ENCODE measurements at places on chromosomes 3 and 15.

DNA sequence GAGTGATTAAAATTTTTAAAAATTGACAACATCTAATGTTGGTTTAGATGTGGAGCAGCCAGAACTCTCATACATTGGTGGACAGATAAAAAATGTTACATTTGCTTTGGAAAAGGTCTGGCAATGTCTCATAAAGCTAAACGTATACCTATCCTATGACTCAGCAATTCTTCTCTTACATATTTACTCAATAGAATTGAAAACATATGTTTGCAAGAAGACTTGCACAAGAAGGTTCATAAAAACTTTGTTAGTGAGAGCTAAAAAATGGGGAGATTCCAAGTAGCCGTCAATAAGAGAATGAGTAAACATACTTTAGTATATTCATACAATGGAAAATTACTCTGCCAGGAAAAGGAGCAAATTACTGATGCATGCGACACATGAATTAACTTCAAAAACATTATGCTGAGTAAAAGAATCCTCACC is 30.0 kb downstream of the MASP1 start:
- H3K36me3 ChIP-seq, result no peaks in the 10 kb centered on the region
- H3K4me3 ChIP-seq, result no peak overlapping the region
- peaks cover 28% of the 10 kb centered on the region for H3K4me1 ChIP-seq

DNA sequence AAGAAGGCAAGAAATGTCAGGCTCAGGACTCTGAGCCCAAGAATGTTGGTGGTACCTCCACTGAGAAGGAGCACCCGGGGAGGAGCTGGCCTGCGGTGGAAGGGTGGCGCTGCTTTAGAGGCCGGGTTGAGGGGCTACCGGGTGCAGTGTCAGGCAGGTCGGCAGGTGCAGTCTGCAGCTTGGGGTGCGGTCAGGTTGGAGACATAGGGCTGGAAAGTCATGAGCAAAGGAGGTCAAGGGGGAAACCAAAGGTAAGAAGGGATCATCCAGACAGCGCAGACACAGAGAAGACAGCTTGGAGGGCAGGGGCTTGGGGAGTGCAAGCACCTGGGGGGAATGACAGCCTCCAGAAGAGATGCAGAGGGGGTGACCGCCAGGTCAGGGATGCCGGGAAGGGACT is 274.4 kb upstream of the LYSMD4 start:
- no peaks in the 10 kb centered on the region for H3K27me3 ChIP-seq
- DNase-seq, result no peak
- no peak overlapping the region for H3K4me3 ChIP-seq
- H3K27ac ChIP-seq, result no peak overlapping the region
- H3K4me1 ChIP-seq, result no peaks in the 10 kb centered on the region

- DNase-seq, result no peak
- no peaks in the 10 kb centered on the region for H3K4me1 ChIP-seq
- H3K27ac ChIP-seq, result no peak overlapping the region
- H3K27me3 ChIP-seq, result no peaks in the 10 kb centered on the region
- no peak overlapping the region for H3K4me3 ChIP-seq
Observed at GRCh38 chr15:101396484-101397261, 92.8 kb downstream of the PCSK6 start.

GRCh38 chr3:60575718-60576272 is 675.5 kb downstream of the FHIT start:
- DNase-seq, result no peak
- no peak overlapping the region for H3K4me3 ChIP-seq
- H3K36me3 ChIP-seq, result no peaks in the 10 kb centered on the region
- no peaks in the 10 kb centered on the region for H3K27me3 ChIP-seq

GRCh38 chr3:69385723-69386555 is at the start of gene FRMD4B:
Gene FRMD4B (minus strand): TSS chr3:69386088. CDS start chr3:69385989, 99 bp downstream.
- no peaks in the 10 kb centered on the region for H3K27me3 ChIP-seq
- H3K27ac ChIP-seq, result no peak within 1 kb of the TSS
- peaks cover 12% of the 10 kb centered on the region for H3K4me1 ChIP-seq
- H3K36me3 ChIP-seq, result no peaks in the 10 kb centered on the region

- H3K27ac ChIP-seq, result peak overlapping the region; percentile 72
- H3K4me3 ChIP-seq, result no peak overlapping the region
- no peaks in the 10 kb centered on the region for H3K27me3 ChIP-seq
Observed at GRCh38 chr15:85009435-85009834, 27.8 kb downstream of the PDE8A start.

- no peaks in the 10 kb centered on the region for H3K36me3 ChIP-seq
- H3K27ac ChIP-seq, result no peak overlapping the region
- no peak for DNase-seq
- H3K4me1 ChIP-seq, result no peaks in the 10 kb centered on the region
Observed at GRCh38 chr15:35925275-35926006, 379.5 kb upstream of the DPH6 start.

DNA sequence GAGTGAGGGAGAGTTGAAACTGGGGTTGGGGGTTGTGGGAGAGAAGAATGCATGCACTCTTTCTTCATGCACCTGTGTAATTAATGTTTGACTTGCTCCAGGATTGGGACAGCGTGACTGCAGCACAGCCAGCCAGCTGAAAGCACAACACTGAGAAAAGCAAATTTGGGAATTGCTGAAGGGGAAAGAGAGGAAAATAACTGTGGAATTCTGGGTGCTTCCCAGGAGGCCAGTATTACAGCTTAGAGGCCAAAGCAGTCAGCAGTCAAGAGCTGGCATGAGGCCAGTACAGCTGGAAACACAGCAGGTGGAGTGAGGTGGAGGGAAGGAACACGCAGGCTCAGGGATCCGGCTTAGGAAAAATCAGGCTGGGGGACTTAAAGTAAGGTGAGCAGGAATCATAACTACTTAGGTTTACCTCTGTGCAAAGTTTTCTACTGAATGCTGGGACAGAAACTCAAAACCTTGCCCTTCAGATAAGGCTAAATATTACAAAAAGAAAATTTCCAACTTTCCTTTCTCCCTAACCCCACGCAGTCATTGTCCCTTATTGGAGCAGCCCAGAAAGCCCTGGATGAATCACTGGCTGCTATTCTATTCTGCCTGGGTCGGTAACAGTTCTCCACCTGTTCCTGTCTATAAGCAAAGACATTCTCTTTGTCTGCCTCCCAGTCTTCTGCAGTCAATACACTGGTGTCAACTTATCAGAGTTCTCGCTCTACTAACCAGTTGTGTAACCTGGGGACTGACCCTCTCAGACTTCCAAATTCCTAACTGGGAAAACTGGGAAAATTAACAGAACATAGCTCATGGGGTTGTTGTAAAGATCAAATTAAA is 167.2 kb downstream of the MAGI1 start:
- DNase-seq, result peak; percentile 72
- no peaks in the 10 kb centered on the region for H3K36me3 ChIP-seq
- peak overlapping the region; percentile 73 for H3K27ac ChIP-seq
- no peak overlapping the region for H3K4me3 ChIP-seq
- no peaks in the 10 kb centered on the region for H3K27me3 ChIP-seq
- peaks cover 20% of the 10 kb centered on the region for H3K4me1 ChIP-seq

GRCh38 chr3:61110576-61110975 is 140.7 kb downstream of the FHIT start:
- DNase-seq, result no peak
- H3K4me3 ChIP-seq, result no peak overlapping the region
- H3K36me3 ChIP-seq, result no peaks in the 10 kb centered on the region
- no peak overlapping the region for H3K27ac ChIP-seq

GRCh38 chr3:97952872-97953271 is 19.4 kb downstream of the RIOX2 start:
- peaks cover 14% of the 10 kb centered on the region for H3K4me1 ChIP-seq
- H3K27ac ChIP-seq, result peak overlapping the region; percentile 89
- H3K27me3 ChIP-seq, result no peaks in the 10 kb centered on the region
- peaks cover 56% of the 10 kb centered on the region for H3K36me3 ChIP-seq
- no peak for DNase-seq

GRCh38 chr3:156614642-156615511 is 59.5 kb upstream of the TIPARP start:
- no peaks in the 10 kb centered on the region for H3K27me3 ChIP-seq
- no peak overlapping the region for H3K27ac ChIP-seq
- DNase-seq, result no peak
- no peaks in the 10 kb centered on the region for H3K4me1 ChIP-seq

- H3K4me3 ChIP-seq, result no peak overlapping the region
- no peaks in the 10 kb centered on the region for H3K36me3 ChIP-seq
- H3K27me3 ChIP-seq, result peaks cover 16% of the 10 kb centered on the region
- DNase-seq, result no peak
- peaks cover 12% of the 10 kb centered on the region for H3K4me1 ChIP-seq
Observed at GRCh38 chr3:13074006-13074375, 762 bp upstream of the IQSEC1 start.

GRCh38 chr3:58074116-58074715 is 66.0 kb downstream of the FLNB start:
- no peaks in the 10 kb centered on the region for H3K27me3 ChIP-seq
- H3K4me3 ChIP-seq, result no peak overlapping the region
- DNase-seq, result no peak
- no peaks in the 10 kb centered on the region for H3K36me3 ChIP-seq

DNA sequence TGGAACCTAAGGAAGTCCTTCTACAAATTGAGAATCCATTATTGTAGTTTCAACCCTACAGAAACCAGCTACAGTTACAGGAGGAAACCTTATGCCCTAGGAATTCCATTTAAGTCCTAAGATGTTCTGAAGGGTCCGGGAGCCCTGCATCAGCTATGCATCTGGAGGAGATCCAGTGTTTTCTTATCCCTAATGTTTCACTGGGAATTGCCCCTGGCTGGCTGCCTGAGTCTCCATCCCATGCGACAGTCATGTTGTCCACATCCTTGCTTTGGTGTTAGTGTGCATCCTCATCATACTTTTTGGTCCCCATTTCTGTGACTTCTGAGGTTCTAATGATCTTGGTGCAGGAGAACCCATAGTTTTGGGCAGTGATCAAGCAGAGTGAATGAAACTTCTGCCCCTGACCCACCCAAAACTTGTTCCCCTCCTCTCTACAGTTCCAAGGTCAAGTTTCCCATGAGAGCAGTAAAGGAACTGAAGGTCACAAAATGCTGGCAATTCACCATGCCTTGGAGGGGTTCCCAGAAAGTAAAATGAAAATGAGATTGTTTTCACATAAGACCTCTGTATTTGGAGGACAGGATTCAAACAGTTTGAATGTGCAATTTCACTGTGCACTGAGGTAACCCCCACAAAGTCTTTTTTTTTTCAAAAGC is 121.9 kb upstream of the PHLDB2 start:
- H3K36me3 ChIP-seq, result no peaks in the 10 kb centered on the region
- no peaks in the 10 kb centered on the region for H3K27me3 ChIP-seq
- no peak overlapping the region for H3K4me3 ChIP-seq
- H3K4me1 ChIP-seq, result peaks cover 32% of the 10 kb centered on the region
- no peak for DNase-seq

DNA sequence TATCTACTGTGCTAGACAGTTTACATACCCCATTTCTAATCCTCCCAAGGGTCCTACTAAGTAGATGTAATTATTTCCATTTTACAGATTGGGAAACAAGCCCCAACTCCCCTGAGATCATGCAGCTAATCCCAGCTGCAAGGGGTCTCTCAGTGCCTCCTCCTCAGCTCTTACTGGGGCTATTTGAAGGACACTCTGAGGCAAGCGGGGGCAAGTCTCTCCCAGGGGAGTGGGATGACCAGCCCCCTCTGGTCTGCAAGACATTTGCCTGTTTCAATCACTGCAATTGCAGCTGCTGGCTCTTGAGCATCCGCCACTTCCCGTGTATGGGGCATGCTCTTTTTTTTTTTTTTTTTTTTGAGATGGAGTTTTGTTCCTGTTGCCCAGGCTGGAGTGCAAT is 11.4 kb downstream of the LAMP3 start:
- H3K4me3 ChIP-seq, result no peak overlapping the region
- no peaks in the 10 kb centered on the region for H3K27me3 ChIP-seq
- H3K36me3 ChIP-seq, result no peaks in the 10 kb centered on the region
- no peaks in the 10 kb centered on the region for H3K4me1 ChIP-seq
- no peak for DNase-seq
- no peak overlapping the region for H3K27ac ChIP-seq

- no peak for DNase-seq
- H3K27me3 ChIP-seq, result no peaks in the 10 kb centered on the region
- peaks cover 28% of the 10 kb centered on the region for H3K4me1 ChIP-seq
- no peak overlapping the region for H3K4me3 ChIP-seq
- no peak overlapping the region for H3K27ac ChIP-seq
Observed at GRCh38 chr3:47318916-47319315, 36.2 kb downstream of the KLHL18 start.

DNA sequence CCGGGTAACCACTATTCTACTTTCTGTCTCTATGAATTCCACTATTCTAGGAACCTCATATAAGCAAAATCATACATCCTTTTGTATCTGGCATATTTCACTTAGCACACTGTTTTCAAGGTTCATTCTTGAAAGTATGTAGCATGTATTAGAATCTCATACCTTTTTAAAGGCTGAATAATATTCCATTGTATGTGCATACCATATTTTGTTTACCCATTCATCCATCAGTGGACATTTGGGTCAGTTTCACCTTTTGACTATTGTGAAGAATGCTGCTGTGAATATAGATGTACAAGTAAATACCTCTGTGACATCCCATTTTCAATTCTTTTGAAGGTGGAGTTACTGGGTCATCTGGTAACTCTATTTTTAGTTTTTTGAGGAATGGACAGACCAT is 36.6 kb upstream of the SEC22A start:
- DNase-seq, result no peak
- H3K36me3 ChIP-seq, result no peaks in the 10 kb centered on the region
- H3K4me3 ChIP-seq, result no peak overlapping the region
- no peaks in the 10 kb centered on the region for H3K4me1 ChIP-seq
- H3K27ac ChIP-seq, result no peak overlapping the region
- no peaks in the 10 kb centered on the region for H3K27me3 ChIP-seq

DNA sequence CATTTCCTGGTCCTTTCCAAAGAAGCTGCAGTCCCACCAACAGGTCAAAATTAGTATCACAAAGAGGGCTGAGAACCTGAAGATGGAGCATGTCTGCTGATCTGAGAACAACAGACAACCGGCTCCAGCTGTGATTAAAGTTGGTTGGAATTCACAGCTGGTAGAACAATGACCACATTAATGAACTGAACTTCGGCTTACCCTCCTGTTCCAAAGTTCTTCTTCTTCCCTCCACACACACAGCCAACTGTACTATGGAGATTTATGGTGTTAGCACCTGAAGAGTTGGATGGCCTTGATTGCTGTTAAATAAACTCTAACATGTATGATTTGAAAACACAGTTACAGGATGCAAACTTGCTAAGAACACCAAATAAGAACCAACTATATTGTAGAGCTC is 27.4 kb upstream of the ROPN1 start:
- H3K4me3 ChIP-seq, result no peak overlapping the region
- no peak for DNase-seq
- H3K4me1 ChIP-seq, result no peaks in the 10 kb centered on the region
- H3K27ac ChIP-seq, result no peak overlapping the region
- H3K27me3 ChIP-seq, result no peaks in the 10 kb centered on the region
- H3K36me3 ChIP-seq, result no peaks in the 10 kb centered on the region

- no peak for DNase-seq
- H3K36me3 ChIP-seq, result no peaks in the 10 kb centered on the region
- no peak overlapping the region for H3K4me3 ChIP-seq
Observed at GRCh38 chr3:37183375-37183831, 9.0 kb upstream of the LRRFIP2 start.

DNA sequence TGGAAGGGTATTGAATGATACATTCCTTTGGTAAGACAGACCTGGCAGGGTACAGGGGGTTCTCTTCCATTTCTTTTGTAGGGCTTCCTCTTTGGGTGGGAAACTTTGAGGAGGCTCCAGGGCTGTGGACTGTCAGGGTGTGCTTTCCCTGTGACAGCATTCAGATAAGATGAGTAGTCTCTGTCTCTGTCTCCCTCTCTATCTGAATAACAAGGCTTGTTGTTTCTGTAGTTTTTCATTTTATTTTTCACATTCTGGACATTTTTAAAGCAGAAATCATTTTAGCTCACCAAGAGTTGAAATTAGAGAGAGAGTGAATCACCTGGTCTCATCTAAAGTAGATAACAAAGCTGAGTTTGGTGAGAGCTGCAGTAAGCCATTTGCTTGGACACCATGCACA is 100.8 kb upstream of the TPM1 start:
- no peak overlapping the region for H3K4me3 ChIP-seq
- no peak for DNase-seq
- H3K27me3 ChIP-seq, result no peaks in the 10 kb centered on the region
- peak overlapping the region; percentile 96 for H3K27ac ChIP-seq

Measured in gastrocnemius medialis (tissue), 4 donors.